ENCODE measurements at places on chromosomes 5 and 9.

- no peak for DNase-seq
Measured at GRCh38 chr5:60297658-60298057, 402.3 kb downstream of the DEPDC1B start.

- no peak for DNase-seq
Measured at GRCh38 chr9:114346146-114346545, 16.5 kb downstream of the ORM2 start.

GRCh38 chr5:172412724-172413286 lies 41.5 kb downstream of the SH3PXD2B start:
- DNase-seq, result peak; percentile 16

GRCh38 chr5:16489322-16489791 lies 23.8 kb upstream of the ZNF622 start:
- no peak for DNase-seq

DNA sequence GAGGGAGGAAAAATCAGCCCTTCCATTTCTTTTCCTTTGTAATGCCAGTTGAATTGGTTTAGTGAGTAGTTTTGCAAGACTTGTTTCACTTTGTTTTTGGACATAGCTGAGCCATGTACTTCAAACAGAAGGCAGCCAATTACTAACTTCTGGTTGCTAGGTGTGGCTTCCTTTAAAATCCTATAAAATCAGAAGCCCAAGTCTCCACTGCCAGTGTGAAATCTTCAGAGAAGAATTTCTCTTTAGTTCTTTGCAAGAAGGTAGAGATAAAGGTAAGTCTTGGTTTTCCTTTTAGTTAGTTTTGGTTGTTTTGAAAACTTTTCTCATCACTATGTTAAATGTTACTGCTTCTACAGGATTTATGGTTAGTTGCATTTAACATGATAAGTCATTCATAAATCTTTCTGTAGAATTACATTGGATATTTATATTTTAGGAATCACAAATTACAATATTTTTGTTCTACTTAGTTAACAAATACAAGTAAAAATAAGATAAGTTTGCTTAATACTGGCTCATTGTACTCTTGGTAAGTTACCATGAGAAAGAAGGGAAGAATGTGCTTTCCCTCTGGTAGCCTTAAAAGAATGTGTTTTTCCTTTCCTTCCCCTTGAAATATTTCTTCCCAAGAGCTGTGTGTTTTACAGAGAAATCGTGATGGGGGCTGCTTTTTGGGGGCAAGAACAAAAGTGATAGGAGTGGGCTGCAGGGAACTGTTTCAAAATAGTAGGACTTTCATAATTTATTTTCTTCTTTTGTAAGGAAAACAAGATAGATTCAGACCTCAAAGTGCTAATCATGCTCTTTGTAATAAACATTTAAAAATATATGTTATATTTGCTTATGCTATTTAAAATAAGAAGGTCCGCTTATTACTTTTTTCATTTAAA lies at the start of gene ANXA1:
ANXA1 (plus strand) TSS at position 213 of the 890 bp plus-strand sequence. CDS start 6,671 bp downstream, outside the sequence.
- DNase-seq, result no peak

GRCh38 chr5:124740071-124740470 lies 6.4 kb downstream of the ZNF608 start:
- DNase-seq, result no peak

DNA sequence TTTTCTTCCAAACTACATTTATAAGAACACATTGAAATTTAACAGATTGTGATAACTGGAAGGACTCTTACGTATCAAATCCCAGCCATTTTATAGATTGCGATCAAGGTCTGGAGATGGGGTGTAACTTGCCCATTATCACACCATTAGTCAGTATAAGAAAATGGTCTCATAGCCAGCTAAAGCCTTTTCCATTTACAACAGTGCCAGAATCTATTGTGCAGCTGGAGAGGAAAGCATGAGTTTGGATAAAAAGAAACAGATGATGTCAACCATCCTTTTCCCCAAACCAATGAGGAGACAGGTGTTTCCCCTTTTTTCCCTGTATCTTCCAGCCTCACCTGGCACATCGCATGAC lies 658.8 kb downstream of the ACTL7B start:
- no peak for DNase-seq

GRCh38 chr5:2525351-2525750 lies 226.1 kb downstream of the IRX2 start:
- DNase-seq, result no peak

GRCh38 chr5:10913181-10913810 lies 152.3 kb upstream of the DAP start:
- no peak for DNase-seq

DNA sequence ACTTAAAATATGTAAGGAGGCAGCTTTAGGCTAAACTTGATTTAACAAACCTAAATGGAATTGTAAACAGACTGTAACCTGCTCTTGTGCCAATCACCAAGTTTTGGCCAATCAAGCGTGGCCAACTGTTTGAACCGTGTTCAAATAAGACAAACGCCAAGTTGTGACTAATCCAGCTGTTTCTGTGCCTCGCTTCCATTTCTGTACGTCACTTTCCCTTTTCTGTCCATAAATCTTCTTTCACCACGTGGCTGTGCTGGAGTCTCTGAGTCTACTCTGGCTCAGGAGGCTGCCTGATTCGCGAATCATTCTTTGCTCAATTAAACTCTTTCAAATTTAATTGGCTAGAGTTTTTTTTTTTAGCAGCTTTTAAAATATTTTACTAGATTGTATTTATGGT lies 71.3 kb downstream of the LIX1 start:
- no peak for DNase-seq

GRCh38 chr5:71873191-71873591 lies 154.1 kb downstream of the CARTPT start:
- DNase-seq, result no peak

- peak; percentile 76 for DNase-seq
Measured at GRCh38 chr5:138354926-138355378, 2.5 kb downstream of the KDM3B start.

- DNase-seq, result no peak
Measured at GRCh38 chr5:87661784-87662566, 249.2 kb upstream of the CCNH start.

GRCh38 chr9:127893392-127893791 lies 6.0 kb downstream of the ST6GALNAC6 start:
- DNase-seq, result no peak

DNA sequence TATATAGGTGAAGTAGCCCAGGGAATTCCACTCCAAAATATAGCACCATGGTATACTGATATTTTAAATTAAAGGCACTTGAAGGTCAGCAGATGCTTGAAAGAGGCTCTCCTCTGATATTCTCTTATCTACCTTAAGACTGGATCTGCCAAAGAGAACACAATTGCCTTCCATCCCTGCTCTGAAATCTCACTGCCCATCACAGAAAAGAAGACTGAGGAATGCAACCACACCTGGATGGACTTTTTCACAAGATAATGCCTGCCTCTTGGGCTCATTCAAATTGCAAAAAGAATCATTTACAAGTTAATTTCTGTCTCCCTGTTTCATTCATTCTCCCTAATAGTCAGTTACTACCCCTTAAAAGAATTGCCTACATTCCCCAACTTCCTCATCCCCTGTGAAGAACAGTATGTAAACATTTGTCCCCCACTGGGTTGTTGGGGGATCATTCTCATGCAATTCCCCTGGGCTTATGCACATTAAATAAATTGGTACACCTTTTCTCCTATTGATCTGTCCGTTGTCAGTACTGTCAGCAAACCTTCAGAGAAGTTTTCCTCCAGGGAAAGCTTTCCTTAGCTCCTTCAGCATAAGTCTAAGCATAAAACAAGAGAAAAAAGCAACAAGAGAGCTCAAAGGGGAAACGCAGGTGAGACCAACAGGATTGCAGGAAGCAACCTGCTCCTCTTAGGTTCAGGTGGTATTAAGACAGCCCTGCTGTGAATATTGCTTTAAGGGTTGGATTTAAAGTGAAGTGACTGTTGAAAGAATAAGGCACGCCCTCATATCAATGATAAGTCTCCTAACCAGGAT lies 171.4 kb upstream of the SLC30A5 start:
- no peak for DNase-seq

DNA sequence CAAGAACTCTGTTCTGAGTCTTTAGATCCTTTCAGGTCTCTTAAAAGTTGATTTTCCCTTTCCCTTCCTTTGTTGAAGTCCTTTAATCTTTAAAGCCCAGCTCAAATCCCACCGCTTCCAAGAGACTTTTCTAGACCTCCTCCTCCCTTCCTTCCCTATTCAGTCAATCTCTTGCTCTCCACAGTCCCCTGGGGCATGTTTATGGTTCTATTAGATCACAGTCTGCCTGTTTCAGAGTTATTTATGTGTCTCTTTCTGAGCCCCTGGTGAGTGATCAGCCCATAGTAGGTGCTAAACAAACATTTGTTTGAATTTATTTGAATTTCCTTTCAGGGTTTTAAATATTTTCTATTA lies 7.2 kb upstream of the ARSI start:
- DNase-seq, result no peak

DNA sequence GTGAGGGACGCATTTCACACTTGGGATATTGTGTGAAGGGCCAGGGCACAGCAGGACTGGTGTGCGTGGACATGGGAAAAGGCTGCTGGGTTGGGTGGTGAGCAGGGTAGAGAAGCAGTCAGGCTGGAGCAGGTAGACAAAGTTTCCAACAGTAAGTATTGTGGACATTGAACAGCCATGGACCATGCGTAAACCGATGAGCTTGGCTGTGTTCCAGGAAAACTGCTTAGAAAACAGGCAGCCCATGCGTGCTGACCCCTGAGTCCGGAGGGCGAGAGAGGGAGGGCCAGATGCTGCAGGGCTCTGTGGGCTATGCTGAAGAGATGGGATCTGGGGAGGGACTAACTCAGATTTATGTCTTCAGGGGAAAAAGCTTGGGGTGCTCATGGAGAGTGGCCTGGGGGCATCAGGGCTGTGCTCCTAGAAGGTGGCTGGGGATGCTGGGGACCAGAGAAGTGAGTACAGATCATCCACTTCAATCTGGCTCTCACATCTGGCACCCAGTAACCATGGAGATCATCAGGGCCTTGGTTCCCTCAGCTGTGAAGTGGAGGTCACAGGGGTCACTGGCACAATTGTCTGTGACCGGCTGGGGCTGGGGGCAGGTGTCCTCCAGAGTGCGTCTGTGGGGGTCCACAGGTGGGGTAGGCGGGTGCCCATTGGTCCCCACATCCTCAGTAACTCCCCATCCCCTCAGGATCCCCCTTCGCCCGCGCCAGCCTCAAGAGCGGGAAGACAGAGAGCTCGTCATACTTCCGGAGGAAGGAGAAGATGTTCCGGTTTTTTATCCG lies 93.3 kb downstream of the CACNA1B start:
- no peak for DNase-seq

DNA sequence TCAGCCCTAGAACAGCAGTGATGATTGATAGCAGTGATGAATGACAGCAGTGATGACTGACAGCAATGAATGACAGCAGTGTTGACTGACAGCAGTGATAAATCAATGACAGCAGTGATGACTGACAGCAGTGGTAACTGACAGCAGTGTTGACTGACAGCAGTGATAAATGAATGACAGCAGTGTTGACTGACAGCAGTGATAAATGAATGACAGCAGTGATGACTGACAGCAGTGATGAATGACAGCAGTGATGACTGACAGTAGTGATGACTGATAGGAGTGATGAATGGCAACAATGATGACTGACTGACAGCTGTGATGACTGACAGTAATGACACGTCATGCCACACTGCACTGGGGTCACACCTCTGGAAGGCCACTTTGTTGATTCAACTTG lies 106.8 kb downstream of the ENTREP1 start:
- DNase-seq, result no peak

DNA sequence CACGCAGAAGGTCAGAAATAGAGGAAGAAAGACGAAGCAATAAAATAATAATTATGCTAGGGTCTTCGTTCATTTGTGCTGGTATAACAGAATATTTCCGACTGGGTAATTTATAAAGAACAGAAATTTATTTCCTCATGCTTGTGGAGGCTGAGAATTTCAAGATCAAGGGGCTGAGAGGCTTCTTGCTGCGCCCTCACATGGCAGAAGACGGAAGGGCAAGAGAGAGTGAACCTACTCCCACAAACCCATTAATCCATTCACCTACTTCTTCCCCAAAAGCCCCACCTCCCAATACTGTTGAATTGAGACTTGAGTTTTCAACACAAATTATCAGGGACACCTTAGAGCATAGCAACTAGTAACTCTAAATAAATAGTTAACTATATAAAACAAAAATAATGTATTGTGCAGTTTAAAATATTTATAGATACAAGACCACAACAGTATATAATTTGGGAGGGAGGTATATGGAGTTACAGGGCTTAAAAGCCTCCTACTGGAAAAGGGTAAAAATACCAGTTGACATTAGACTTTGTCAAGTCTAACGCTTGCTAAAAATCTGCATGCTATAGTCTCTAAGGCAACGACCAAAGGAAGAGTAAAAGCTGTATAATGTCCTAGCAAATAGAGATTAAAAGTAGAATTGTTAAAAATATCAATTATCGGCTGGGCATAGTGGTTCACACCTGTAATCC lies 40.3 kb upstream of the NAA35 start:
- no peak for DNase-seq

DNA sequence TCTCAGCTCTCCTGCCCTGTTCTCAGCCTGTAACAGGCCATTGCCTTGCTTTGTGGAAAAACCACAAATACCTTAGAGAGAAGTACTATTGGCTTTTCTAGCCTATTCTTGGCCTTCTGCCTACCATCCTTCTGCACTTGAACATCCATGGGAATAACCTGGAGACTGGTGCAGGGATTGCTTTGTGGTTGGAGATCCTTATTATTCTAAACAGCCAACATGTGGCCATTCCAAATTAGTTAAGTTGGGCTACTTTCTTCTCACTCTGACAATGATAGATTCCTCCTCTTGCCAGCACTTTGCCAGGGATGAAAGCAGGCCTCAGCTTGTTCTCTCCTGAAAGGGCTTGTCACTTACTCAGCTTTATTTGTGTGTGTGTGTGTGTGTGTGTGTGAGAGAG lies 240.4 kb downstream of the GLIS3 start:
- no peak for DNase-seq

GRCh38 chr5:55427157-55427556 lies 107.6 kb downstream of the PLPP1 start:
- no peak for DNase-seq

- DNase-seq, result no peak
Measured at GRCh38 chr5:81010336-81011169, 50.4 kb downstream of the RASGRF2 start.

DNA sequence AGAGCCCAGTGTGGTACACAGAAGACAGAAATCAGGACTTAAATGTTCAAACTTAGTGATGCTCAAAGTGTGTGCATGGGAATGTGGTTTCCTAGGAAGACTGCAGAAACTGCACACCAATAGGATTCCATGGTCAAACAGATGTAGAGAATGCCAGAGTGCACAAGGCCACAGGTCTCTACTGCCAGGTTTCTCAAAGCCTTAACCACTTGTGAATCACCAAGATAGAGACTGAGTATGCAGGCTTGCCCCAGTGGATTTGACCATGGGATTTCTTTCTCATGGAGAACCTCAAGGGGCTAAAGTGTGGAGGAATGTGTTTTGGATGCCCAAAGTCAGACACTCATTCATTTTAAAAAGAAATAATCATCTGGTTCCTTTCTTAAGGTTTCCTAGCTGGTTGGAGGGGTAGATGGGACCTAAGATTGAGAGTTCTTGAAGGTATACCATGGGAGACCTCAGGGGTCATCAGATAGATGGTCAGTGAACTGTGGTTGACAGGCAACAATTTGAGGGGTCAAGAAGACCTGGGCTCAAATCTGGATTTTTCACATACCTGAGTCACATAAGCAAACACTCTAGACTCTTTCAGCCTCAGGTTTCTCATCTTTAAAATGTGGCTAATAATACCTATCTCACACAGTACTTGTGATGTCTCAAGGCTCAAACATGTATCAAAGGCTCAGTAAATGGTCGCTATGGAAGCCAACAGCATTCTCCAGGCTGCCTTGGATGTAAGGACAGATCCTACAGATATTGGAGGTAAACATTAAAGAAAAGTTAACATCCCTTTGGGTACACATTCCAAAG lies 81.1 kb downstream of the BOD1 start:
- no peak for DNase-seq

GRCh38 chr5:78795757-78796156 lies 147.2 kb upstream of the LHFPL2 start:
- no peak for DNase-seq
